ENCODE measurements at places on chromosomes 4 and X. TPM values are rescaled to one million over a fixed set of nuclear protein-coding genes. Genes with fewer than 3 reads are reported as not detected.

REELD1 gene
- total RNA-seq = not detected

GRCh38 chrX:55057675-55058249, 17.1 kb upstream of the PAGE2B start:
- H3K36me3 ChIP-seq = no peaks in the 10 kb centered on the region
- peak; percentile 48 for DNase-seq
- H3K27me3 ChIP-seq = no peaks in the 10 kb centered on the region
- no peaks in the 10 kb centered on the region for H3K4me1 ChIP-seq
- no peak overlapping the region for H3K27ac ChIP-seq

GRCh38 chr4:155304375-155304774, 72.4 kb downstream of the MAP9 start:
- no peak overlapping the region for H3K27ac ChIP-seq
- H3K4me3 ChIP-seq = no peak overlapping the region
- H3K4me1 ChIP-seq = no peaks in the 10 kb centered on the region
- H3K36me3 ChIP-seq = no peaks in the 10 kb centered on the region
- no peaks in the 10 kb centered on the region for H3K27me3 ChIP-seq

GRCh38 chr4:61401771-61402170, 201.6 kb downstream of the ADGRL3 start:
- no peak overlapping the region for H3K27ac ChIP-seq
- no peaks in the 10 kb centered on the region for H3K27me3 ChIP-seq
- H3K4me1 ChIP-seq = no peaks in the 10 kb centered on the region
- H3K36me3 ChIP-seq = no peaks in the 10 kb centered on the region
- H3K4me3 ChIP-seq = no peak overlapping the region

CENPE gene
- 7.7 TPM for total RNA-seq

GRCh38 chr4:187995322-187996207, at the start of gene ZFP42:
Gene ZFP42 (plus strand): TSS chr4:187995771. CDS start chr4:188002808, 7,037 bp downstream.
- DNase-seq = no peak
- H3K4me3 ChIP-seq = no peak within 1 kb of the TSS
- no peak within 1 kb of the TSS for H3K27ac ChIP-seq
- H3K4me1 ChIP-seq = no peaks in the 10 kb centered on the region
- H3K36me3 ChIP-seq = no peaks in the 10 kb centered on the region

DNA sequence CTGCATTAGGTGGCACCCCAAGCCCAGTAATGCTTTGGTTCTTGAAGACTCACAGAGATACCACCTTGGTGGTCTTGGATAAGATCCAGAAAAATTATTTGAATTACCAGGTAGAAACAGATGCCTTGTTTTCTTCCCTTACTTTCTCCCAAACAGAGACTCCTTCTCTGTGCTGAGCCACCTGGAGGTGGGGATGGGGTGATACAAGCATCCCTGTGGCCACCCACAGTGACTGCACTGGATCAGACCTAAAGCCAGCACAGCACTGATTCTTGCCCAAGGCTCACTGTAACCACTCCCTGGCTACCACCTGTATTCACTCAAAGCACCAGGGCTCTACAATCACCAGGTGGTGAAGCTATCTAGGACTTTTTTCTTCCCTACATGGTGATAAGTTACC, 156.8 kb downstream of the TEX13A start:
- DNase-seq = no peak
- no peaks in the 10 kb centered on the region for H3K4me1 ChIP-seq
- H3K4me3 ChIP-seq = no peak overlapping the region
- H3K27ac ChIP-seq = no peak overlapping the region
- H3K27me3 ChIP-seq = no peaks in the 10 kb centered on the region

DNA sequence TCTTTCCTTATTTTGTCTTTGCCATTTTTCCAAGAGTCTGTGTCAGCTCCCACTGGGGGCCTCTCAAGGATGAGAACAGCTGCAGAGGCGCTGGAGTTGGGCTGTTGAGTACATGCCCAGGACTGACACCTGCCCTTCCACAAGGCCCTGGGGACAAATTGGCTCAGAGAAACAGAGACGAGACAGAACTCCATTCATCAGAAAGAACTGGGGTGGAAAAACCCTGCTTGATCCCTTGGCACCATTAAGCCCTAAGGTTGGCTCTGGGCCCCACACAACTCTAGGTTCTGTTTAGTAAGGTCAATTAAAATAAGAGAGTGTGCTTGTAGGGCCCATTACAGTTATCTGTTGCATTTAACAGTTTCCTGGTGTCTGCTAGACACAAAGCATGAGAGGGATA, 63.6 kb downstream of the DCX start:
- no peaks in the 10 kb centered on the region for H3K4me1 ChIP-seq
- no peak for DNase-seq
- H3K4me3 ChIP-seq = no peak overlapping the region
- no peaks in the 10 kb centered on the region for H3K27me3 ChIP-seq
- no peaks in the 10 kb centered on the region for H3K36me3 ChIP-seq
